ENCODE measurements at places on chromosomes 12 and 14.

DNA sequence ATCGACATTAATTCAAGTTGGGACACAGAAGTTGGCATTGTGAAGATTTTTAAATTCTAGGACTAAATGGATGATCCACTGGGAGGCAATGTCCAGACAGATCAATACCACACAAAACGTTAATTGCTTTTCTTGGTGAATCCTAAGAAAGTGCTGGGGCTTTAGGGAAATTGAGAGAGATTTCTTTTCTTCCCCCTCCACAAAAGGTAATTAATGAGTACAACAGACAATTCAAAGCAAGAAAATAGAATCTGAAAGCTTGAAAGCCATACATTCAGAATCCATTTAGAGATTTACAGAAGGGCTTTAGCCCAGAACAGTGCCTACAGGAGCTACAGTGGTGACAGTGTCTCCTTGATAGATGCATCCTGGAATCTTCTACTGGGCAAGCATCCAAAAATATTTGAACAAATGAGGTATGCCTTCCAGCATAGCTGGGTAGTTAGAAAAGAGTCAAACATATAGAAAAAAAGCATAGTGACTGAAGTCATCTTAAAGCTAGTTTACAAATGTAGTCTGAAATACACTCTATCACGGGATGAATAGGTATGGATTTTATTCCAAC lies 718.1 kb downstream of the DIO2 start:
- no peak for DNase-seq

GRCh38 chr12:109266106-109266879 lies 42.8 kb downstream of the FOXN4 start:
- no peak for DNase-seq

DNA sequence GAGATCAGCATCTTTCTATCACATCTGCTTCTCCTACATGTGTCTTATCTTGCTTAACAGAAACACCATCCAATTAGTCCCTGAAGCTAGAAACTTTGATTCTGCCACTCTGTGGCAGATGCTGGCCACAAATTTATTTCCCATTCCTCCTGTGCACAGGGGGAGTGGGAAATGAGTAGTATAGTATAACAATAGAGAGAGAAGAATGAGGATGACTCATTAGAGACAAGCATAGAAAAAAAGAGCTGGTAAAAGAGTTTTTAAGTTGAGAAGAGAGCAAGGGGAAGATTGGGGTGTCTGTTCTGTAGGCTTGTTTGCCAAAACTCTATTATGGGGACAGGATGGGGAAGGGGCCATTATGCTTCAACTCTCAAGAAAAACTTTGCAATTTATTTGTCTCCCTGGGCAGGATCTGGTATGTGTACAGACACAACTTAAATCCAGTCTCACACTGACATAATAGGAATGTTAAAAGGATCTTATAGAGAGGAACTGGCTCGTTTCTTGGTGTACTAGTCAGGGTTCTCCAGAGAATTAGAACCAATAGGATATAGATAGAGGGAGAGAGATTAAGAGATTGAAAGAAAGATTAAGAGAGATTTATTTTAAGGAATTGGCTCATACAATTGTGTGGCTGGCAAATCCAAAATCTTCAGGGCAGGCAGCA lies 142.6 kb upstream of the CPSF6 start:
- no peak for DNase-seq

- DNase-seq: no peak
These were observed 65.5 kb upstream of the SLCO1C1 start for GRCh38 chr12:20629414-20630156.

DNA sequence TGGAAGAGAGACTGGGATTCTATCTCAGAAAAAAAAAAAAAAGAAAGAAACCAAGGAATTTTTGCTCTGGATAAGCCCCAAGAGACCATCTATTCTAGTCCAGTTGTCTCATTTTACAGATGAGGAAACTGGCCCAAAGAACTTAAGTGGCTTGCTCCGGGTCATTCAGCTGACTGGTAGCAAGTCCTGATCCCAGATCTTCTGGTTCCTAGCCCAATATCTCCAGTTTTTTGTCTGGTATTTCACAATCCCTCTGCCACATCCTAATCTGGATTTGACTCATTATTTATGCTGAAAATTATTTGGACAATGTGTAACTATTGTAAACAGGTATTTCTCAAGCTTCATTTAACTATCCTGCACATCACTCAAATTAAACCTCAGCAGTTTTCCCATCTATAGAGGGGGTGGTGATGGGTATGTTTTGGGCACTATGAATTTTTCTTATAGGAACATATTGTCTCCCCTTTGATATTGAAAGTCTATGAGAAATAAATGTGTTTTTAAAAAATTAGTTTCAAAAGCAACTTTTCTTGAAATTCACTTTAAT lies 43.4 kb downstream of the PPP2R5E start:
- no peak for DNase-seq

GRCh38 chr12:12428961-12429657 lies 72.2 kb downstream of the BORCS5 start:
- no peak for DNase-seq

DNA sequence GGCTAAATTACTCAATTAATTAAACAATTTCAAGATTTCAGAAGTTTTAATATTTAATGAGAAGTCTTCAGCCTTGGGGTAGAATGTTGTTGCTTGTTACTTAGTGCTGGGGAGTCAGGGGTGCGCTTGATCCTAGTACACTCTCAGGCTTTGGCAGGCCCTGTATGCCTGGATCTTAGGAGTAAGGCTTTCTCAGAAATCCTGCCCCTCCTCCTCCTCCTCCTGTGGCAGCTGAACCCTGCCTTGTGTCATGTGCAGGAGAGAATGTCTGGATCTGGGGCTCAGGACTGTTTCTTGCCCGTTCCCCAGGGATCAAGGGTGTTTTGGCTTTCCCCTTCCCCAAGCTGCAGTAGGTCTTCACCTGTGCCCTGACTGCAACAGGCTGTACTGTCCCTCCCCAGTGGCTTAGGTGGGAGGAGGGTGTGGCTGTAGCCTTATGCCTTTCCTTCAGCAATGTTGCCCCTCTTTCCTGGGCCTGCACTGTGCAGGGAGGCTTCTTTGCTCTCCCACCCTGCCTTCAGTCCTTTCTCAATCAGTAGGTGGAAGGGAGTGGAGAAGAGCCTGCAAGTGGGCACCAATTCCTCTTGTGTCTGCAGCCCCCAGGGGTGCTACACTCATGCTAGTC lies 108.2 kb downstream of the SLC38A6 start:
- no peak for DNase-seq

DNA sequence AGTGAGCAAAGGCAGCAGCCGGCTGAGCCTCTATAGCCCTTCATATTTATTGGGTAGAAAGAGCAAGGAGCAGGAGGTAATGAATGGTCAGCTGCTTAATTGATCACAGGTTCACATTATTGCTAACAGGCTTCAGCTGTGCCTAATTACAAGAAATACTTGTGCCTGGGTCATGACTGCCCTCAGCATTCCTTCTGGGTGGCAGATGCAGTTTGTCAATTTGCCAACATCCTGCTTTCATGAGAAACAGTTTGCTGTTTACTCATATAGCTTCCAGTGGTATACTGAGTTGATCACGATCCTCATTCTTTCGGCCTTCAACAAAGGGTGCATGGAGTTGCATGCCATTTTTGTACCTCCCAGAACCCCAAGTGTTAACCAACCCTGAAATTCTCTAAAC lies 81.0 kb upstream of the PLEKHG7 start:
- no peak for DNase-seq

DNA sequence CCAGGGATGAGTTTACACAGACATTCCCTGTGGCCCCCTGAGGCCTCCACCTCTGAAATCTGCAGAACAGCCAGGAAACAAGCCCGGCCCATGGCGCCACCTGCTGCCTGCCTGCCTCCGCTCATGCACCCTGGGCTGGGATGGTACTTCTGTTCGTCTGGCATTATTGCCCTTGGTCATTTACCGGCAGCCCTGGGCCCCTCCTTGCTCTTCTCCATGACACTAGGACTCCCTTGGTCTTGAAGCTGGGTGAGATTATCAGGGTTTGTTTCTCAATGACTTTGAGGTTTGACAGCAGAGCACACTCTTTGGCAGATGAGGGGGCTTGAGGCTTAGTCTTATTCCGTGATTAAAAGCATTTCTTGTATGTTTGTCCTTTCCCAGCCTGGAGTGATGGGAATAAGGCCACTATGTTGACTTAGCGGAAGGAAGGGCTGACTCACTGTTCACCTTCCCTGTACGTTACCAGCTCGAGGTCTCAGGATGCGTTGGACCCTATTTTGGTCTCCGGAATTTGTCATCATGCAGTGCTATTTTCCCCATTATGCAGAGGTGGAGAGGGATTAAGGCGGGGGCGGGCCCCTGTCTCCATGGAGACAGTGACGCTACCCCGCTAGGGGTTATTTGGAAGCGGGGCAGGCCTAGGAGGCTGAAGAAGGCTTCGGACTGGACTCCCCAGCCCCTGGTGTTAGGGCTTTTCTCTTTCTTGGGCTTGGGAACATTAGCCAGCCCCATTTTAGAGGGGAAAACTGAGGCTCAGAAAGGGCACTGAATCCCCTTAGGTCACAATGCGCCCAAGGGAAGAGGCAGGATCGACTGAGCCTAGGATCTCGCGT lies 706 bp upstream of the PEX5 start:
- peak; percentile 41 for DNase-seq

DNA sequence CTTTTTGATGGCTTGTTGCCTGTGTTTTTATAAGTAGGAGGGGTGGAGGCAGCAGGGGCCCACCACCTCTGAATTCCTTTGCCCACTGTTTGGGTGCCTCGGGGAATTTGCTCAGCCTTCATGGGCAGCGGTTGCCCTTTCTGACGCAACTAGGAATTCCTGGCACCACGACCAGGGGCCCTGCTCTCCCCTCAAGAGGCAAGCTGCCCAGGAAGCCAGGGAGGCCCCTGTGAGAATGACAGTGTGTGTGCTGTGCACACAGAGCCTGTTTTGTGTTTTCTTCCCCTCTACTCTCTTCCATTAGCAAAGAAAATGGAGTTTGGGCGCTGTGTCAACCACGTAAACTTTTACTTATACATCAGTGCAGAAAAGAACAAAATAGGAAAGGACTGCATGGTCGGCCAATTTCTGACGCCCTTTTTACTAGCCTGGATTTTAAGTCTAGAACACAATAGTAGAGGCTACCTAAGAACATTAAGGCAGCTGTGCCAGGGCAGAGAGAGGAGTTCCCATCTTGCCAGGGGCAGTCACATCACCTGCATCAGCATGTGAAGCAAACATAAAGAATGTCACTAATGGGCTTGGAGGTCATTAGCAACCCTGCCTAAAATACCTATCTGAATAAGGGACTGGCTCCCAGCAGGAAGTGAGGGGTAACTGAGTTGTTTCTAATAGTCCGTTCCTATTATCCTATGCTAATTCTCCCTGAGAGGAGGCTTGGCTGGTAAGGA lies 17.9 kb upstream of the PTGR2 start:
- no peak for DNase-seq

DNA sequence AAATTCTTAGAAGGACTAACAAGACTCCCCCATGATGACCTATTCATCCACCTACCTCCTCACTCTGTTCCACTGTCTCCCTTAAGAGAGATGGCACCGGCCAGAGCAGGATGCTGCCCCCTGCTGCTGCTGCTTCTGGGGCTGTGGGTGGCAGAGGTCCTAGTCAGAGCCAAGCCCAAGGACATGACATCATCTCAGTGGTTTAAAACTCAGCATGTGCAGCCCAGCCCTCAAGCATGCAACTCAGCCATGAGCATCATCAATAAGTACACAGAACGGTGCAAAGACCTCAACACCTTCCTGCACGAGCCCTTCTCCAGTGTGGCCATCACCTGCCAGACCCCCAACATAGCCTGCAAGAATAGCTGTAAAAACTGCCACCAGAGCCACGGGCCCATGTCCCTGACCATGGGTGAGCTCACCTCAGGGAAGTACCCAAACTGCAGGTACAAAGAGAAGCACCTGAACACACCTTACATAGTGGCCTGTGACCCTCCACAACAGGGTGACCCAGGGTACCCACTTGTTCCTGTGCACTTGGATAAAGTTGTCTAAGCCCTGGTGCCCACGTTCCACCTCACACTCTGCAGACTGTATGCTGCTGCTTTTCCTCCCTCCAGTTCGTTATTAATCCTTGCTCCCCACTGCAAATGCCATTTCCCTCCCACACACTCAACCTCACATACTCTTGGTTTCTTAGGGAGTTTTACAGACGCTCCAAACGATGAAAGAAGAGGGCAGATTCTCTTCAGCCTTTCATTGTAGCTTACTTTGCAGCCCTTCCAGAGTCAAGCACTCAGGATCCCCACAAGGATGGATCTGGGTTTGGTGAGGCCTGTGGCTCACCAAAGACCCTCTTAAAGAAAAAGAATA lies at the start of gene RNASE8:
Gene RNASE8 (plus strand): TSS at position 20 of the 873 bp plus-strand sequence. CDS start 71 bp downstream, at position 91.
- no peak for DNase-seq

DNA sequence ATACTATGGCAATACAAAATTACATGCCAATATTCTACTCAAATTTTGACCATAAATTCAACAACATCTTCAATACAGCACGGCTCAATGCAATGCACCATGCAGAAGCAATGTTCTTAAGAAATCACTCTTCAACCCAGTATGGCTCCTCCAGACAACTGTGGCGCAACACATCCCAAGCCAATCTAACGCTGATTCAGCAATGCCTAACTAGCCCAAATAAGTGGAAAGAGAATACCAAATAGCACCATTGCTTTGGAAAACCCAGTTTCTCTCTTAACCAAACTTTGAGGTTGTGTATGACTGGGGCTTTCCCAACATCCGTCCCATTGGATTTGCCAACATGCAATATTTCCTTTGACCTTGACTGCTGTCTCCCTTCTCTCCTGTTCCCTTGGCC lies 211.1 kb upstream of the TBX3 start:
- DNase-seq: no peak

GRCh38 chr12:105930557-105931503 lies 207.9 kb downstream of the NUAK1 start:
- DNase-seq: no peak
